ENCODE measurements at places on chromosomes 5 and 9.

- DNase-seq: no peak
These were observed 35.3 kb downstream of the COL5A1 start for GRCh38 chr9:134676886-134677285.

- no peak for DNase-seq
These were observed 290.0 kb upstream of the PIK3R1 start for GRCh38 chr5:67925511-67925910.

DNA sequence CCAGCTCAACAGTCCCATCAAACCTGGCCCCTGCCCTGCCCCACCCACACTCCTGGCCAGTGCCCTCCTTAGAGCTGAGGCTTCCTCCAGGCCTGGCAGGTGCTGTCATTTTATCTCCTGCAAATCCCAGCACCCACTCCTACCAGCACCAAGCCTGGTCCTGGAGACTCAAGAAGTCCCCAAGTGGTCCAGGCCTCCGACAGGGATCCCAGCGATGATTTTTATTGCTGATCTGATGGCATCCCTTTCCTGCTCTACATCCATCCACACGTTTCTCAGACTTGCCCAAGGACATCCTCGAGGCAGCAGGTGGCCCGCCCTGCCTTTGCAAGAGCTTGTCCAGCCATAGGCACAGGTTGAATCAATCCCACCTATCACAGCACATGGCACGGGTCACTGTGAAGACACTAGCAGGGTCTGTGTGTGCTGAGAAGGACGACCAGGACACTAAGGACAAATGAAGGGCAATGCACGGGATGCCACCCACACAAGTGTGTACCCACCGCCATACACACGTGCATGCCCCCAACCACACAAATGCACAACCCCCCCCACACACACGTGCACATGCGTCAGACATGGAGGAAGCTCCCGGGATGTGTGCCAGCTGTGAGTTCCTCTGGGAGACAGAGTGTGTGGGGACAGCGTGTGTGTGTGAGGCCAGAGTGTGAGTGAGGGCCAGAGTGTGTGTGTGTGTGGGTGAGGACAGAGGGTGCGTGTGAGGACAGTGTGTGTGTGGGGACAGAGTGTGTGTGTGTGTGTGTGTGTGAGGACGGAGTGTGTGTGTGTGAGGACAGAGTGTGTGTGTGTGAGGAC is 62.4 kb upstream of the UBAC1 start:
- DNase-seq: no peak

DNA sequence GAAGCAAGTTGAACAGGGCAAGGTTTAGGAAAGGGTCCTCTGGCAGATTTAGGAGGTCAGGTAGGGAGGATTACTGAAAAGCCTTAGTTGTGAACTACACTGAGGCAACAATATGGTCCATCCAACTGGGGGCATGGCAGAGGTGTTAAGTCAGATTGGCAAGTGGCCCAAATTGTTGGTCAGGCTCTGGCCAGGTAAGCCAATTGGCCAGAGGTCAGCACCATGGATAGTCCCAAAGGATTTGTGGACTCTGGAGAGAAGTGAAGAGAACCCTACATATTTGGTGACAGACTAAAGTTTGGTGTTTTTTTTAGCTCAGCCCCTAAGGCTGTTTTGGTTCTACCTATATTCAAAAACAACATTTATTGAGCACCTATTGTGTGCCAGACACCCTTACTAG is 39.1 kb upstream of the RASGRF2 start:
- DNase-seq: no peak

- no peak for DNase-seq
These were observed 398.8 kb downstream of the ENC1 start for GRCh38 chr5:74241751-74242140.

DNA sequence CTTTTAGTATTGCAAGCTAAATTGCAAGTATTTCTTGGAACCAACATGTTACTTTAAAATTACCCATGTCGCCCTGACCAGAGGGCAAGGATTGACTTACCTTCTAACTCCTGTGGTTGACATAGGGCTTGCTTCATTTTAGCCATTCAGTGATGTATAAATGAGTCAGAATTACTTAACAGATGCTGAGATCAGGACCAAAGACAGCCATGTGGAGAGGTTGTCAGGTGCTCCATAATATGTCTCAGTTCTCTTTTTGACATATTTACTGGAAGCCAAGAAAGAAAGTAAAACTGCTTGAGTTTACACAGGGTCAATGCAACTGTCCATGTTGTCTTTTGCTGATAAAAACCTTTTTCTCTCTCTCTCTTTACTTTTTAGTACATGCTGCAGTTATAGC is 33.2 kb downstream of the F2RL2 start:
- no peak for DNase-seq

DNA sequence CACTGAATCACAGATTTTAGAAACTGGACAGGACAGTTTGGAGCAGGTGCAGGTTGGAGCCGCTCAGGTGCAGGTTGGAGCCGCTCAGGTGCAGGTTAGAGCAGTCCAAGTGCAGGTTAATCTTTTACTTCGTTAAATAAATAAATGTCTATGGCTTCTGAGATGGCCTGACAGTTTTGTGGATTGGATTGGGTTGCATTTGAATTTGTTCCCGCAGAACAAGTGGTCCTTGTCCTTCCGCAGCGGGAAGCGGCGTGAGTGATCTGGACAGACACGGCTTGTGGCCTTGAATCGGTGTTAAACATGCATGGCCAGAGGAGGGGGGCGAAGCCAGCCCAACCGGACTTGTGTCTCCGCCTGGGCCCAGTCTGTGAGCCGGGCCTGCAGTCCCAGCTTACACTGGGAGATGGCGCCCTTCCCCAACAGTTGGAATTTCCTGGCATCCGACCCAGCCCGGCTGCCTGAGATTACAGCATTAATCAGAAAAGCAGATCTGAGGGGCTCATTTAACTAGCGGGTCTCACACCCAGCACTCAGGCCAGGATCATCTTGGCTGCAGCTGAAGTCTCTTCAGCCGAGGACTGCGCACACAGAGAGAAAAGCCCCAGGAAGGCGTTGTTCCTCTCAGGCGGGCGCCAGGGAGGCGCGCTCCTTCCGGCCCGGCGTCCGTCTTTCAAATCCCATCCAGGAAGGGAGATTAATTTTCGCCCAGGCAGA is 1.5 kb upstream of the OLFM1 start:
- DNase-seq: peak; percentile 37

GRCh38 chr5:33800241-33800950 is 91.4 kb downstream of the ADAMTS12 start:
- no peak for DNase-seq

GRCh38 chr5:179865491-179866240 is 7.0 kb upstream of the MRNIP start:
- DNase-seq: no peak

DNA sequence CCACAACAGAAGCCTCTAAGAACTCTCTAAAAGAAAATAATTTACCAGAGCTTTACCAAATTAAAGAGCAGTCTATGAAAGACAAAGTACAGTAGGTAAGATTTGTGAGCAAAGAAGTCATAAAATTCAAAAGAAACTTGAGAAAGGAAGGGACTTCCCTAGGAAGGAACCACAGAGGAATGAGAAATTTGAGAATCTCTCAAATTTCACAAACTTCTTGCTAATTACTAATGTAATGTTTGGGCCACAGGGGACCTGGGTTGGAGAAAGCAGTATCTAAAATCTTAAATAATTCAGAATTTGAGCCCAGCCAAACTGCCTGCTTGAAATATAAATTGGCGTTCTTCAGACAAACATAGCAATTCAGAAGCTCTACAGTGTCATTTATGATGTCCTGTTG is 225.0 kb upstream of the PRR16 start:
- DNase-seq: no peak

DNA sequence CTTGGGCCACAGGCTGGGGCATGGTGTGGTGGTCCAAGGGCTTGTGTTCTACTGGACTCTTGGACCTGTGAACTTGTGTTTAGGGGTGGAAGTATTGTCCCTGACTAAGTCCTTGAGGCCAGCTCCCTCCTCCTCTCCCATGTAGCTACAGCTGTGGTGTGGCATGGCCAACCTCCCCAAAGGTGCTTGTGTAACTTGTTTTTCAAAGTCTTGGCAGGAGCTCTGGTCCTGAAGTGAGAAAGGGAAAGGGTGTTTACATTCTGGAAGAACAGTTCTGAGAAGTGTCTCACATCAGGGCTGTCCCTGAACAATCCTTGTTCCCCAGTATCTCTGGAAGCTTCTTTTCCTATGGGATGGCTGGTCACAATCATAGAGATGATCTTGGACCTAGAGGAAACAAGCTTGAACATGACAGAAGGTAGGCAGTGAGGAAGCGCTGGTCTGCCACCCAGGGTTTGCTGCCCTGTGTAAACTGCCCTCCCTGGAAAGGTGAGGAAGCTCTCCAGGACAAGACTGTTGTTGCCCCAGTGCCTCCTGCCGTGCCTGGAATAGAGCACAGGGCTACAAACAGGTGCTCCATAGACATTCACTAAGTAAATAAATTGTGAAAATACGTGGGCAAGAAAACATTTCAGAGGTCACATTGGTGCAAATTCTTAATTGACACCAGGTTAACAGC is 64.6 kb upstream of the KLF9 start:
- no peak for DNase-seq

DNA sequence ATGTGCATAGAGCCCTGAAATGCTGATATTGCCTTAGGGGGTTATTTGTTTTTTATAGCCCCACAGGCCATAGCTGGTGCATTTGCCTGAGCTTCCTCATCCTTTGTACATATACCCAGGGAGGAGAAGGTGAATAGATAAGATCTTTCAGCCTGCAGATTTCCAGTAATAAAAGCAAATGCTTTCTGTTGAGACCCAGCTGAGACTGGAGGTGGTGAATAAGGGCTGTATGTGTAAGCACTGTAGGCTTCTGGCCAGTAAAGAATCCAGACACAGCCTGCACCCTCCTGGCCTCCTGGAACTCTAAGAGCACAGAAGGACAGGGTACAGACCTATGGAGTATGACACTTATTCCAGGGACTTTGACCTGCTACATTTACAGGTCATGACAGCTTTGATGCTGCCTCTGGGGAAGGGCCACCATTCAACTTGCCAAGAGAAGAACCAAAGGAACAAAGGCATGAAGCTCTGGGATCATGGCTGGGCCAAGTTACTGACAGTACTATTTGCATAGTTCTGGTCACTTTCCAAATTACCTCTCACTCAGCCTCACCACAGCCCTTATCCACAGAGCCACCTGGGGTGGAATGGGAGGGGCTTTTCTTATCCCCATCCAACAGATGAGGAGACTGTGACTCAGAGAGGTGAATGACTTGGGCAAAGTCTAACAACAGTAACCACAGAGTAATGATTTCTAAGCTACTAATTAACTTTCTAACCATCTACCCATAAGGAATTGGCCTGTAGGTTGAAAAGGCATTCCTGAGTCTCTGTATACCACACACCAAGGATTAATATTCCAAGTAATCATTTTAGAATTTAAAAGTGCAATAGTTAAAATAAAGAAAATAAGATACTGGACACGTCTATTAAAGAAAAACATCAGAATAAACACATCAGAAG is 604.5 kb upstream of the KLF4 start:
- DNase-seq: no peak

GRCh38 chr5:170818232-170818631 is 34.7 kb downstream of the GABRP start:
- no peak for DNase-seq
